Activated naive CD4-positive, alpha-beta T cell treated with Interleukin-2 at 50 U/mL for 16 hours (primary cell): ENCODE measurements at places on chromosomes 16 and 17.
A peak's percentile ranks its signal among the peaks of the same experiment; 100 is the strongest.

DNA sequence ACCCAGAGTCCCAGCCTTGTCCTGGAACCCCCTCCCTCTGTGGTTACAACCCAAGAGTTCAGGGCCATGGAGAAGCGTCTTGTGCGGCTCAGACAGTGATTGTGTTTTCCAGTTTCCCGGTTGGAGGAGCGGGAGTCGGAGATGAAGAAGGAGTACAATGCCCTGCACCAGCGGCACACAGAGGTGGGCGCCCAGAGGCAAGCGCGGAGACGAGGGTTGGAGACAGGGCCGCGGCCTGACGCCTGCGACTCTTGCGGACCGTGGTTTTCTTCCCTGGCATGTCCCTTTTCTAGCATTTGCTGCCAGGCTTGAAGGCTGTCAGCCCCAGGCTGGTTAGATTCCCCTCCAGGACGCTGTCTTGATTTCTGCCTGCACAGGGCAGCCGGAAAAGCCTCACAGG is 23.0 kb downstream of the MAPK8IP3 start:
- DNase-seq, result no peak

DNA sequence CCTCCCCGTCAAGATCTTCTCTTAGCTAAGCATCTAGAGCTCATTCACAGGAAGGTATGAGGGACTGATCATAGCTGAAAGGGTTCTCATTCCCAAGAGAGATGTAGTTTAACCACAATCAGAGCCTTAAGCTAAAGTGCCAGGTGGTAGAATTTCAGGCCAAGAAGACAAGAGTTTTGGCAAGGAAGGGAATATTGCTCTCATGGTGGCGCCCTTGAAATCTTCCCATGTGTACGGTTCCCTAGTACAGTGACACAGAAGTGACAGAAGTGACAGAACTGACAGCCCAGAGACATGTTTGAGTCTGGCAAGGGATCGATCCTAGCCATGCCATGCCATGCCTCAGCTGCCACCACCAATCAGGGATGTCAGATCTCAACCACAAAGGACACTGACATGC is 2.5 kb downstream of the GRIN2C start:
- no peak for DNase-seq

DNA sequence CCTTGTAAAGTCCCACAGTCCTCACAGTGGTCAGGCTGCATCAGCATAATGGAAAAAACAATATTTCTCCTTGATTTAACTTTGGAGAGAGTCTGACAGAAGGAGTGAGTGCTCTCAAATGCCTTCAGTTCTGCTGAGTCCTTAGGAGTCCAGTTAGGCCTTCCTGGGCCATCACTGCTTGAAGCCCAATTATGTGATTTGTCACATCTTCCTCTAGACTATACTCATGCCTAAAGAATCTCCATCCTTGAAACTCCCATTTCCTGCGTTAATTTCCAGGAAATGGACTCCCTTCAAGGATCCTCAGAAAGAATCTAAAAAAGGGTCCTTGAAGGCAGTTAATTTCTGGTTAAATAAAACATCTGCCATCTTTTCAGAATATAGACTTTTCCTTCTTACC is 52.8 kb downstream of the SLFN5 start:
- DNase-seq, result no peak

- DNase-seq, result peak; percentile 60
These were observed 9.6 kb upstream of the EIF1 start for GRCh38 chr17:41678907-41679739.

DNA sequence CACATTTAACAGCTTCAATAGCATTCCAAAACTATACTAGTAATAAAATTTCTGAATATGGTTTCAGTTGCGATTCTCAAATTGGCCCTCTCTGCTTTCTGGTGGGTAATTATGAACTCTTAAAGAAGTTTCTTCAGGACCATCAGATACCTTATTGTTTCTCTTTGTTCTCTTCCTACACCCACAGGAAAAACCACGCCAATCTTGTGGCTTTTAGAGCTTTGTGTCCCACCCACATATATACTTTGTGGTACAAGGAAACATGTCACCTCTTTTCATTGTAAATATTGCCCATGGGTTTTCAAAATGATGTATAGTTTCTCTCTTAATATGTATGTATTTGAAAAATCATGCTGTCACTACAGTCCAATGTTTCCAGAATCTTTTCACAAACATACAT is 12.1 kb downstream of the ABCA9 start:
- DNase-seq, result no peak

GRCh38 chr17:28018439-28019070 is 23.9 kb upstream of the NLK start:
- DNase-seq, result no peak

DNA sequence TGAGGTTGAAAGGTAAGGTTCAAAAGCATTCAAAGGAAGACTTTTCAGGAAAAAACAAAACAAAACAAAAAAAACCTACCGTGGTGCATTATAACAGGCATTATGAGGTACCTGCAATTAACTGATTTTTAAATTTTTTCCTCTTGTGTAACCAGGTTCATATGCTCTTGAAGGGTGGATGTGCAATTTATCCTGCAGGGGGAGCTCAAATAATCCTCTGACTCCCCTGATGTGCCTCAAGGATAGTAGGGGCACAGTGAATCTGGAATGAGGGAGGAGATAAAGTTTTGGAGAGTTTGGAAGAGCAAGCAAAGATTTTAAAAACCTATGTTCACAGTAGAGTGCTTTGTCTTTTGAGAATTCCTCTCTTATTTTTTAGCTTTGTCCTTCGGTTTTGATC is 1349.4 kb downstream of the CDH8 start:
- no peak for DNase-seq
